ENCODE measurements at places on chromosomes 2 and 18. TPM values are rescaled to one million over a fixed set of nuclear protein-coding genes. Genes with fewer than 3 reads are reported as not detected.

TDRD15 gene
- polyA plus RNA-seq, result not detected

AQP4 gene
- polyA plus RNA-seq, result not detected

FHOD3 gene
- polyA plus RNA-seq, result not detected

KCNF1 gene
- polyA plus RNA-seq, result not detected

UGGT1 gene
- polyA plus RNA-seq, result 12.3 TPM

RASGRP3 gene
- polyA plus RNA-seq, result 81.7 TPM

Data from naive B cell (primary cell).